ENCODE measurements at places on chromosomes 2 and 18.

DNA sequence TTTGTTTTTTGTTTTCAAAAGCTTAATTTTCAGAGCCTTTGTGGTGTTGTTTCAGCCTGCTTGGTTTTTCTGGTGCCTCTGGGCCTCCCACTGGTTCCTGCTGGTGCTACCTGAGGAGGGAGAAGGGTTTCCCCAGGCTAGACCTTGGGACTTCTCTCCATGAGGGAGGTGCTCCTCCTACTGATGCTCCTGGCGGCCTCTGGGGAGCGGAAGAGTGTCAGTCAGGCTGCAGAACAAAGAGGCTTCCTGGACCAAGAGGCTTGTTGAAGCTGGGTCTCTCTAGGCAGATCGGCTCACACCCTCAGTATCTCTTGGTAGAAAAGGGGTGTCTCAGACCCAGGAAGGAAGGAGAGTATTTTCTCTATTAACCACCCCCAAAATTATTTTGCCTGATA lies 32.2 kb downstream of the RFX8 start:
- DNase-seq: no peak

- DNase-seq: no peak
Observed at GRCh38 chr2:170703776-170704476, 11.2 kb upstream of the SP5 start.

DNA sequence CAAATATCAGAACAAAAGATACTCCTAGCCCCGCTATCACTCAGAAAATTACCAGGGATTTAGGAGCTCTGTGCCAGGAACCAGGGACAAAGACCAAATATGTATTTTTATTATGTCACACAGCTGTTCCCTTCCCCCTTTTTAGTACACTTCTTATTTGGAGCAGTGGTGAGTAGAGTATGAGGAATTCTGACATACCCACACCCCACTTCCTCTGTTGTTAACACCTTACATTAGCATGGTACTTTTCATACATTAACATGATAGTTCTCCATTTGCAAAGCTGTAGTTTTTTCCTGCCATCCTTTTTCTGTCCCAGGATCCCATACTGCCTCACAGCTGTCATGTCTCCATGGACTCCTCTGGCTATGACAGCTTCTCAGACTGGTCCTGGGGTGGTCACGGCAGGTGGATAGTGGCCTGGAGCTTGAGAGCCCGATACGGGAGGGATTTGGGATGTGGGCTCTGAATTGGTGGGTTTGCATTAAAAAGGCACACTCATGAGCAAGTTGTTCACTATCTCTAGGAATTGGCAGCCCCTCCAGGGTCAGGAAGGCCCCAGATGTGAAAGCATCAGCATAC lies 100.2 kb downstream of the SH3RF3 start:
- no peak for DNase-seq

GRCh38 chr2:121748202-121748601 lies 7.2 kb upstream of the TSN start:
- DNase-seq: peak; percentile 10

DNA sequence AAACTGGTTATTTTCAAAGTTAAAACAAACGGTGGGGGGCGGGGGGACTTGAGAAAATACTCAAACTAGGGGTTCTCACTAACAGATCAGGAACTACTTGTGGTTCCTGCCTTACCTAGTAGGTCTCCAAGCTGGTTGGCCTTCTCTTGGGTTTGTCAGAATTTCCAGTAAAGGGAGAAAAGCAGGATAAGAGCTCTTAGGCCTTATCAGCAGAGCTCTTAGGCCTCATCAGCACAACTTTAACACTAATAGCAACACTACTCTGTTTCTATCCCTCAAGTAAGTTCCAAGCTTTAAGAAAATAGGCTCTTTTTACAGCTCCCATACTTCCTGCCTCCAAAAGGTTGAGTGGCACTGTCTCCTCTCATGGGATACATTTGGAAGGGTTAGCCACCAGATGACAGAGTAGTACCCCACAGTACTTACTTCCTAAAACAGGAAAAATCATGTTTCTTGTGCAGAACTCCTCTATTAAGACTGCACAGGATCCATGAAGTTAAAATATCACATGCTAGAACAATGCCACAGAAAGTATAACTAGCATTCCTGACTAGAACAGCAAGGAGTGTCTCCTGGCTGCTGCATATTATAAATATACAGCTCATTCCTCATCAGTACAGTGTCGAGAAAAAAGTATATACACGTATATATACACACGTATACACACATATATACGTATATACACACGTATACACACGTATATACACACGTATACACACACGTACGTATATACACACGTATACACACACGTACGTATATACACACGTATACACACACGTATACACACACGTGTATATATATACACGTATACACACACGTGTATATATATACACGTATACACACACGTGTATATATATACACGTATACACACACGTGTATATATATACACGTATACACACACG lies 6.1 kb downstream of the FBXO11 start:
- no peak for DNase-seq

GRCh38 chr2:133262893-133263292 lies 305.4 kb downstream of the NCKAP5 start:
- DNase-seq: no peak

DNA sequence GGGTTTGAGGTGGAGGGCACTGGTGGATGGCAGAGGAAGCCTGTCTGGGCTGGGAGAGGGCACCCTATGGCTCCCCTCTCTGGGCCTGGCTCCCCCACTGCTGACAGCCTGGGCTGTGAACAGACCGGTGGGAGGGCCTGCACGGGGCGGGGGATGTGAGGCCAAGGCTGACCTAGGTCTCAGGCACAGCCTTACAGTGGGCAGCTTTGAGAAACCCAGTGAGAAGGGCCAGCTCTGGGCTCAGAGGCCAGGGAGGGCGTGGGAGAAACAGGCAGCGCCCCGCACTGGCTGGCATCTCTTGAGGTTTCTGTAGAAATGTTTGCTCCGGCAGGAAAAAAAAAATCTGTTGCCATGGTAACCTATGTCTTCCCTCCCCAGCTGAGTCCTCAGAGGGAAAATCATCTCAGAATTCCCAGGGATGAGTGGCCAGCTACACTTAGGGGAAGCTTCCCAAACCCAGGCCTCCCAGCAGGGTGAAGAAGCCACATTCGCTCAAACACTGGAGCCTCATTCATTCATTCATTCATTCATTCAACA lies 71.7 kb upstream of the TAF1B start:
- peak; percentile 26 for DNase-seq

GRCh38 chr2:139122711-139123158 lies 342.5 kb upstream of the NXPH2 start:
- no peak for DNase-seq

GRCh38 chr2:6027066-6027465 lies 334.9 kb downstream of the SOX11 start:
- DNase-seq: no peak

DNA sequence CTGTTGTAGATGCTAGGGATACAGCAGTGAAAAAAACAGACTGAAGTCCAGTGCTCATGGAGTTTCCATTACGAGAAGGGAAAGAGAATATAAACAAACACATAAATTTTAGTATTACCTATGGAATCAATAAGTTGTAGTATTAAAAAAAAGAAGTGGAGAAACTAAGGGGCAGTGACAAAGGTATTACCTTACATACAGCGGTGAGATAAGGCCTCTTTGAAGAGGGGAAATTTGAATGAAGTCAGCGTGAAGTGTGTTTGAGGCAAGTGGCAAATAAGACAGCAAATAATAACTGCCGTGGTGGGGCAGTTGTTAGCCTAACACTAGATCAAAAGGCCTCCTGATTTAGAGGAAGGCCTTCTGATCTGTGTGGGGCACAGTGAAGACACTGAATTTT lies 57.9 kb downstream of the TLK1 start:
- DNase-seq: no peak

- DNase-seq: no peak
Observed at GRCh38 chr18:58443671-58444070, 185.2 kb downstream of the ALPK2 start.

GRCh38 chr18:986552-986951 lies 81.9 kb downstream of the ADCYAP1 start:
- DNase-seq: no peak

- no peak for DNase-seq
Observed at GRCh38 chr18:55627007-55627406, 39.0 kb upstream of the TCF4 start.

- DNase-seq: no peak
Observed at GRCh38 chr2:66127061-66127460, 307.9 kb upstream of the MEIS1 start.

- no peak for DNase-seq
Observed at GRCh38 chr2:134079373-134079772, 174.5 kb upstream of the MGAT5 start.

DNA sequence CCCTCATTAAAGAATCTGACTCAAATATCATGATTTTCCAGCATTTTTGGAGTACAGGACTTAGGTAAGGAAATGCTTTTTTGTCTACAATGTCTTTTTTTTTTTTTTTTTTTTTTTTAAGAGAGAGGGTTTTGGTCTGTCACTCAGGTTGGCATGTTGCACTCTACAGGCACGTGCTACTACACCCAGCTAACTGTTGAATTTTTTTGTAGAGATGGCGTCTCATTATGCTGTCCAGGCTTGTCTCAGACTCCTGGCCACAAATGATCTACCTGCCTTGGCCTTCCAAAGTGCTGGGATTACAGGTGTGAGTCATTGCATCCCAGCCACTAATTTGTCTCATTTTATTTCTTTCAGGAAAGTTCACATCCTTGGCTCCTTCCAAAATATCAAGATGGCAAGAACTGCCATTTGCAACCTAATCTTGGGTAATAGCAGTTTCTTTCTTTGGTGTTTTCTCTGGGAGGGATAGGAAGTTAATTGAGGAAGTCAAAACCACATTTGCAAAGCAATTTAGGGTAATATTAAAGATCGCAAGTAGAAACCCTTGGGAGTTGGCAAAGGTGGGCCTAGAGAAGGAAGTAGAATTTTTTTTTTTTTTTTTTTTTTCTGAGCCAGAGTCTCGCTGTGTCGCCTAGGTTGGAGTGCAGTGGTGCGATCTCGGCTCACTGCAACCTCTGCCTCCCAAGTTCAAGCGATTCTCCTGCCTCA lies 15.5 kb downstream of the PNO1 start:
- DNase-seq: no peak

DNA sequence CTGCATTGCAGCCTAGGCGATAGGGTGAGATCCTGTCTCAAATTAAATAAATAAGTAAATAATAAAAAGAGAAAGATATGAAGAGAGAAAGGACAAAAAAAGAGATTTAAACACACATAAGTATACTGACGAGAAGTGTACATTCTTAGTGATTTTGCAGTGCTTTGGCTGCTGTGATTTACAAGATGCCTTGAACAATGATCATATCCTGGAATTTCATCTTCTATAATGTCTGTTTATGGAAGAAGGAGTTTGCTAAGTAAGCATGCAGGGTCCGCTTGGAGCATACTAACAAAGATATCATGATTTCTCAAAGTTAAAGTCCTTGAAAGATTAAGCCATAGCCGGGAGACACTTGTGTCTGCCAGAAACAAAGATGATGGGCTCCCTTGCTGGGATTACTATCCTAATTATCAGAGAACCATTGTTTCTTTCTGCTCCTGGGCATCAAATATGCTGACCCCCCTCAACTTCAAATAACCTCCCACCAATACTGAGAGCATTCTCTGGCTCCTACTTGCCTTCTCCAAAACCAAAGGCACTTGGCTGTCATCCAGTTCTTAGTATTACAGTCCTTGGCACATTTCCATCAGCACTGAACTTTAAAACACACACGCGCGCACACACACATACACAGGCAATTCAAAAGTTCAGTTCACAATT lies 47.5 kb upstream of the STAM2 start:
- DNase-seq: peak; percentile 59

DNA sequence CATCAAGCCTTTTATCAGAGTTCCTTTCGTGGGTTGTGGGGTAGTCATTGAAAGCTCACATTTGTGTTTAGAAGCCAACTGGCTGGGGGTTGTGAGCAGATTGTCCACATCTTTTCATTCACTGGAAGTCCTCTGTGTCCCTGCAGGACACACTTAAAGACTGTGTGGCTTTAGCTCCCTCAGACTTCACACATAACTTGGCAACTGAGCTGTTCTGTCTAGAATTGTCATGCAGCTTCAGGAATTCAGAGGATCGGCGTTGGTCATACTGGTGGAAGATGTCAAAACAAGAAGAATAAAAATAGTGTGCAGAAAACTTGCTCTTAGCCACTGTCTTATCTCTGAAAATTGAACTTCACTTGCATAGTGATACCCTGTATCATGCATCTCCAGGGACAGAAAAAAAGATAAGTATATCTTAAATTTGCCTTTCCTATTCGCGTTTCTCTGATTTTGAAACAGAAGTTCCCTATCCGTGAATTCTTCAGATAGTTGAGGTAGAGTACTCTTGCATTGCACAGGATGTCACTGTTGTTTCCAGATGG lies 49.6 kb downstream of the TRAPPC12 start:
- no peak for DNase-seq

GRCh38 chr2:60858897-60859311 lies 22.5 kb upstream of the REL start:
- DNase-seq: no peak

GRCh38 chr2:224952936-224953657 lies 89.2 kb downstream of the DOCK10 start:
- no peak for DNase-seq

DNA sequence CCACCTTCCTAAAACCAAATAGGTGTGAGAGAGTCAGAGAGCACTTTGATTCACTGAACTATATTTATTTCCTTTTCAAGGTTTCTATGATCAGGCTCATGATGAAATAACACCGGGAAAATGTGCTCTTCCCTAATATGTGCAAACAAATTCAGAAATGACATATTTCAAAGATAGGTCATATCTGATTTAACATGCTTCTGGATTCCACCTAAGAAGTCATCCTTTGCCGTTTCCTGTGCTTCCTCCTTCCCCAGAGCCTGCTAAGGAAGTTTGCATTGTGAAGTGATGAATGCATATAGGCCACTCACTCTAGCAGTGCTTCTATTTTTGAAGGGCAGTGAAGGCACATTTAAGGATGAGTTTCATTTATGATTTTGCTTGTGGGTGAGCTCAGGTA lies 327.6 kb downstream of the TDRD15 start:
- DNase-seq: no peak

DNA sequence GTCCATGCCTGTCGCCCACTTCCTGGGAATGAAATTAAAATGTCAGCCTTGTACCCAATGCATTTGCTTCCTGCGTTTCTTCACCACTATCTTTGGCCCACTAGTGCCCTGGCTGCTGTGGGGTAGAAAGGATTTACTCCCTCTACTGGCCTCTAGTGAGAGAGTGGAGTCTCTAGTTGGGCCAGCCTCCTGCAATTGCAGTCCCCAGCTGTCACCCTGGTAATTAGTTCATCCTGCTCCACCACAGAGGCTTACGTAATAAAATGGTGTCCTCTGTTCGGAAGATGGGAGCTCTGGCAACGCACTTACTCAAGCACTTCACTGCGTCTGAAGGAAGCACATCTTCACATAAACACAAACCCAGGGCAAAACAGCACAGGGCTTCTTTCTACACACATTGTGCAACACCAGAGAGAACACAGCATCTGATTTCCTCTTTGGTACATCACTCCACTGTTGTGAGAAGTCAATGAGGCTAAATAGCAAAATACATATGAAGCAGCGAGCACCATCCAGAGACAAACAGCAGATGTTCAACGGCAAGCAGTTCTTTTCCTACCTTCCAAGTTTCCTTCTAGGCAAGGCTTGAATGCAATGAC lies 274.6 kb downstream of the LRATD1 start:
- DNase-seq: no peak

- DNase-seq: peak; percentile 58
Observed at GRCh38 chr2:74119912-74120825, 27.5 kb downstream of the BOLA3 start.

GRCh38 chr2:48915884-48916283 lies 160.4 kb upstream of the LHCGR start:
- DNase-seq: no peak

- DNase-seq: no peak
Observed at GRCh38 chr2:232551250-232551638, 755 bp downstream of the EIF4E2 start.

All from AG04450 (cell line).